ENCODE measurements at places on chromosomes 1 and 21.
A peak's percentile ranks its signal among the peaks of the same experiment; 100 is the strongest.

DNA sequence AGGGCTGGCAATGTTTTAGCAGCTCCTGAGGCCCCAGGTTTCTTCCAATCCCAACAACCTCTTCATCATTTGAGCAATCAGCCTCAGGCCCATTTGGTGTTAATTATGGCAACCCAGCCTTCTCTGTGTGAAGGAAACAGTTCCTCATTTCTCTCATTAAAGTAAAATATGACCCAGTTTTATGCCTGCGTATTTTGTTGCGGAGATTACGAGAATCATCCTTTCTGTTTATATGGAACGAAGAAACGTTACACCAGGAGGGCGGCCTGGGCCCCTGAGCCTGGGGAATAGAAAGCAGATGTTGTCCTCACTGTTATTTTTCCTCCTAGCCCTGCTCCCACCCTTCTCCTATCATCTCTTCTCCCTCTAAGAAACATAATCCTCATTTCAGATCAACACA lies 332.2 kb upstream of the USP24 start:
- DNase-seq, result no peak

DNA sequence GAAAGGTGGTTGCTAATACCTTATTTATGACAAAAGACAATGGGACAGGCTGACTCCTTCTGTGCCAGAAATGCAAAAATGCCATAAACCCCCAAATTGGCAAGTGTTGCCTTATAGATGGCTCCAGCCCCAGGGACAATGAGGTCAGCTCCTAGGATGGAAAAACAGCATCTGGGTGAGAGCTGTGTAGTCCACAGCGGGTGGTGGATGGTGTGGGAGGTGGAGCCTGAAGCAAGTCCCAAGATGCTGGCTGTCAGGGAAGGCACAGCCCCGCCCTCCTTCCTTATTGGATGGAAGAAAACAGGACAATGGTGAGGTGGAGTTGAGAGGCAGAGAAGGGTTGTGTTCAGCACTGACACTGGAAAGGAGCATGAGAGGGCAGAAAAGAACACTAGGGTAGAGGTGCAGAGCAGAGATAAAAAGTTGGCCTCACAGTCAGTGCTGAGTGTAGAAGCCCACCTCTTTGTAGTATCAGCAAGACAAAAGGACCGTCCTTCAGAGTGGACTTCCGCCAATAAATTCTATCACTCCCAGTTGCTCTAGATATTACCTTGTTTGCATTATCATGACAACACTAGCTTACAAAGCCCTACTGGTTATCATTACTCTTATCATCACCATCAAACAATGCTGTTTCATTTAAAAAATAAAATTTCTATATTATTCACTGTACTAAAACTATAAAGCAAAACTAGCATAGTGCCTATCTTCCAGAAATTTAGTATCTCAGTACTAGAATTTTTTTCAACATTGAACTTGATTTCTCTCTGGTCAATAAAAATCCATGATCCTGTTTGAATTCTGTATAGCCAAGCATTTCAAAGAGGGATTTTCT lies 3.7 kb upstream of the SDE2 start:
- no peak for DNase-seq

DNA sequence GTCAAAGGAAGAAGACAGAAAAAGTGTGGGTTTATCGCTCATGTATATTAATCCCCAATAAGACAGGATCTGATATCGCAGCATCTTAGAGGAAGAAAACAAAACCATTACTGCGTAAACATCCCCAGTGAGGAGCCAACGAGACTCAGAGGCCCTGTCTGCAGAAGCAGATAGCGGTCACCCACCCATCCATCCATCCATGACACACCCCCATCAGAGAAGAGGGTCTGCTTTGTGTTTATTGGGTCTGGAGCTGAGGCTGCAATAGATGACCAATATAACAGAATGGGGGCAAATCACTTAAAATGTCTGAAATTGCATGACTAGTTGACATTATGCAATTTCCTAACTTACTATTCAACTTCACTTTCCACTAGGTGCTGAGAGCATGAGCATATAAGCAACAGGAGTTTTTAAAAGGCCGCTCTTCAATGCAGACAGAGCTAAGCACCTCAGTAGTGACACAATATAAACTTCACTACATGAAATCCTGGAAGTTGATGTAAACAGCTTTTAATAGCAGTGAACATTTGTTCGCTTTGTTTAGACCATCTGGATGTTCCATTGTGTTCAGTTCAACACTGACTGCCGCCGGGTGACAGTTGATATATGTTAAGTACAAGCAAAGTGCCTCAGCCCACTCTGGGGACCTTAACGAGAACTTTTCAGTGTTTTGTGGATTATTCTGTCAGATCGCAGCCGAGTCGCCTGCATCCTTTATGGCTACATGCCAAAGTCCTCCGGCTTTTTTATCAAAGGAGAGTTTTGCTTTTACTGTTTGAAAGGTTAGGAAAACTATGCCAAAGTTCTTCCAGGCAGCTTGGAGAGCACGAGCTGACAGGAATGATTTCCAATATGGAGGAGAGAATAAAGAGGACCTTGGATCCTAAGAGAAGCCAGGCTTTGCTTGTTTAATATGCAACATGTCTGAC lies 167.5 kb downstream of the ZNF281 start:
- DNase-seq, result no peak

DNA sequence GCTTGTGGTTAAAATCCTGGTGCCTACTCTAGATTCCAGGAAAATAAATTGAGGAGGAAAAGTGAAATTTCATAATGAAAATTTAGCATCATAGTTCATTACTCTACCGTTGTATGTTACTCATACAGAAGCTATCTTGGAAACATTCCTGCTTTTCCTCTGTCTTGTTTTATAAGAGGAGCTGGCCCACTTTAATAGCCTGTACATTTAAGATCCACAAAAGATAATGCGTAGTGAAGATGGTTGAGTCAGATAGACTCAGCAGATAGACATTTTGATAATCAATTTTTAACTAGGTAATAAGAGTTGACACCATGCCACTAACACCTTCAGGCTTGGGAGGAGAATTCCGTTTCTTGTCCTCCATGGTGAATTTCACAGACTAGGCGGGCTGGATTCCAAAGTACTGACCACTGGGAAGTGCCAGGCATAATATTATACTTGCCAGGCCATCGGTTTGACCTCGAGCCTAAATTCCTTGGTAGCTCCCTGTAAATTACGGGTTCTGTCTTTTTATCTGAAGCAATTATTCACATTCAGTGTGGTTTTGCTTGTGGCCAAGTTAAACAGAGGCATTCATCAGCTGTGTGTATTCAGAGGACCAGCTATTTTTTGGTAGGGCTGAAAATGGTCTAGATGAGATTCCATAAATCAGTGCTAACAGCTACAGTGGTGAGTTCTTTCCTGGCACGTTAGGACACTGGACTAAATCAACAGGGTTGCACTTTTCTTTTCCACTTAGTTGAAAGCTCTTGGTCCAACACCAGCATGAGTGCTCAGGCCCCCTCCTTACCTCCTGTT lies 111.9 kb upstream of the KAZN start:
- peak; percentile 88 for DNase-seq

DNA sequence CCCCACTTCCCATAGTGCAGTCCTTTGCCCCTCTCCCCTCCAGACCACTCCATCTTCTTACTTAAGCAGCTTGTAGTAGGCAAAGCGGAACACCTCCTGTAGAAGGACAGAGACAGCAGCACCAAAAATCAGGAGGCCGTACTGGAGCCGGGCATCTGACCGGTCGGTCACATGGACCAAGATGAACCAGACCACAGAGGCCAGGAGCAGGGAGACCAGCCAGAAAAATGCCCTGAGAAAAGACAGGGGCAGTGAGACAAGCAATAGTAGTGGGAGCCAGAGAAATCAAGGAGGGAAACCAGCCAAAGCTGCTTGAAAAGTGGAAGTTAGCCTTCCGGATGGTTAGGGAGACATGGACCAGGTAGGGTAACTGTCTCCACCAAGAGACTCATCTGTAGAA lies 920 bp downstream of the APH1A start:
- DNase-seq, result no peak

DNA sequence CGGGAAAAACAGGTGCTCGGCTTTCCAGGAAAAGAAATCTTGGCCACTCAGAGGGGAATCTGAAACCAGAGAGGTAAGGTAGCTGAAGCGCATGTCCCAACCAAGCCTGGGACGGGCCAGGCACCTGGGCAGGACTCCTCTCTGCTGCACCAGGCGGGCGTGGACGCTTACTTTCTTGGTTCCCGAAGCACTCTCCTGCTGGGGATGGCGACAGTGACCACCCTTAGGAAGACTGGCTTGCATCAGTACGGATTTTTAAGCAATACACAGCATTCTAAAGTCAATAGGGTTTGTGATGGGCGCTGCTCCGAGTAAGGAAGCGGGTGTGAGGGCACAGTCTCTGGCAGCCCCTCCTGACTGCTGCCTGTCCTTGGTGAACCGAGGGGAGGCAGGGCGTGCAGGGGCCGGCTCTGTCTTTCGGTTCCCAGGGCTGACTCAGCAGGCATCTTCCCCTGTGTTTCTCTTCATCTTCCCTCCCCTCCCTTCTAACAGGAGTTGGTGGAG lies 74.9 kb upstream of the ANGPTL1 start:
- no peak for DNase-seq

DNA sequence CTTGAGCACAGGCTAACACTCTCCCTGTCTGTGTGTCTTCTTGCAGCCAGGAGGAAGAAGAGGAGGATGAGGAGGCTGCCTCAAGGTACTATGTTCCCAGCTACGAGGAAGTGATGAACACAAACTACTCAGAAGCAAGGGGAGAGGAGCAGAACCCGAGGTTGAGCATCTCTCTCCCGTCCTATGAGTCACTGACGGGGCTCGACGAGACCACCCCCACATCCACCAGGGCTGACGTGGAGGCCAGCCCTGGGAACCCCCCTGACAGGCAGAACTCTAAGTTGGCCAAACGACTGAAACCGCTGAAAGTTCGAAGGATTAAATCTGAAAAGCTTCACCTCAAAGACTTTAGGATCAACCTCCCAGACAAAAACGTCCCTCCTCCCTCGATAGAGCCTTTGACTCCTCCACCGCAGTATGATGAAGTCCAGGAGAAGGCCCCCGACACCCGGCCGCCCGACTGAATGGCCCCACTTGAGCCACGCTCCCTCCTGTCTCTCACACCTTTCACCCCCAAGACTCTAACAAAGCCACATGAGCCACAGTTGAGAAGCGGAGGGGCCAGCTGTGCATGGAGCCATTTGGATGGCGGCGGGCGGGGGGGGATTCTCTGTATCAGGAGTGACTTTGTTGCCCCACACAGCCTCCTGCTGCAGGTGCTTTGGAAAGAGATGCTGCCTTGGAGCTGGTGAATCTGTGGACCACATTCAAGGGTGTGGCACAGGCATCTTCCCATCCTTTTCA lies 27.6 kb upstream of the FHAD1 start:
- DNase-seq, result no peak

DNA sequence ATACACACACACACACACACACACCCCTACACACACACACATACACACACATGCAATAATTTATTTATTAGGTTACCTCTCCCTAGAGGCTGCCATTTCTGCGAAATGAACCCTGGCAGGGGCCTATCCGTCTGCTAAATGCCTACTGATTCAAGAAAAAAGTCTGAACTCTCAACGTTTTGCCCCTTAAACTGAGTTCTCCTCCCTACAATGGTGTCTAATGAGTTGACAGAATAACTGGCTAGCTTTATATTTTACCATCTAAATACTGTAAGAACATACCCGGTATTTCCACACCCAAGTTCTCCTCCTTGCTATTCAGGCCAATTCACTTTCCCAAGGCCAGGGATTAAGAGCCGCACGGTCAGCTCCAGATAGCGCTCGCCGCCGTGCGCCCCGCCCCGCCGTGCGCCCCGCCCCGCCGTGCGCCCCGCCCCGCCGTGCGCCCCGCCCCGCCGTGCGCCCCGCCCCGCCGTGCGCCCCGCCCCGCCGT lies 339 bp upstream of the RNPC3 start:
- DNase-seq, result peak; percentile 48

- DNase-seq, result peak; percentile 75
Observed at GRCh38 chr1:112707221-112708001, 484 bp upstream of the RHOC start.

- no peak for DNase-seq
Observed at GRCh38 chr1:87894062-87894461, 565.4 kb downstream of the LMO4 start.

DNA sequence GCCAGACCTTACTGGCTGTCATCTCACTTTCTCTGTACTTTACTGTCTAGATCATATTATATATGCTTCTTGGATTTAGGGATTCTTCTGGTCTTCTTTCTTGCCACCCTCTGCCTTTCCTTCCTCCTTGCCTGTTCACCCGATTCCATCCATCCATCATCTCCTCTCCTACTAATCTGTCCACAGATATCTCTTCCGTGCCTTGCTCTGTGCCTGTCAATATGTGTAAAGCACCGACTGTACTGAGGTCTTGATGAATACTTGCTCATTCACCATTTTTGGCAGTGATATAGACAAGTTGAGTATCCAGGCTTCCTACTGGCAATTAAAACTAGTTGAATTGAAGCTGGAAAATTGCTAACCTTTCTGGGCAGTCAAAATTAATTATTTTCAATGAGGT lies 8.1 kb downstream of the FMN2 start:
- no peak for DNase-seq

GRCh38 chr1:119061700-119062099 lies 73.6 kb upstream of the TBX15 start:
- DNase-seq, result no peak

- peak; percentile 83 for DNase-seq
Observed at GRCh38 chr1:169363046-169363730, 4.4 kb downstream of the NME7 start.

DNA sequence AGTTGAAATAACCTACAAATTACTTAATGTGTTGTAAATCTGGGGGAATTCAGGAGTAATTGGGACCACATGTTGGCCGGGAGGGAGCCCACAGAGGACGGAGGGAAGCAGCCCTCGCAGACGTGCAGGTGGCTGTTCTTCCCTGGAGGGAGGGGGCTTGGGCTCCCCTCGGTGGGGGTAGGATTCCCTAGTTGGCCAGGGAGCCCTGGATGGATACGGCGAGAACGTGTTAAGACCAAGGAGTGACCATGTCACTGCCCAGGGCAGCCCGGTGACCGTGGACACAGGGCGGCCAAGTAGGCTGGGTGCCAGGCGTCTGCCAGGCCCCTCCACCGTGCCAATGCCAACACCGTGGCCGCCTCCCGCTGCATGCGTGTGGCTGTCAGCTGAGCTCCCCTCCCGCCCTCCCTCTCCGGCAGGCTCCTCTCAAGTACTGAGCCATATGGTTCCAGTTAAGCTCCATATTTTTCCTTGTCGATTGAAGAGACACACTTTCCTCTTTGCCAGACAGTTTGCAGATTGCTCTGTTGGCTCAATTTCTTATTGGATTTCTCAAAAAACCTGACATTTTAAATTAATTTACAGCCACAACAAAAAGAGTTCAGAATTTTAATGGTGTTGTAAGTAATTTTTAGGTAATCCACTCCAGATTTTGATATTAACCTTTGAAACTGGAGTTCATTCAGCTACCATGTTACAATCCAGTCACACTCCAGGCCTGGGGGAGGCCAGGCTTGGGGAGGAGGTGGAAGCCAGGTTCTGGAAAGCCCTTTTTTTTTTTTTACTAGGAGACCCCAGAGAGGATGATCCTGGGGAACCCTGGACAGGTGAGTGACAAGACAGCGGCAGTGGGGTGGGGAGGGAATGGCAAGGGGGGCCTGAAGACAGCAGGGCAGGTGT lies 71.2 kb downstream of the CASZ1 start:
- no peak for DNase-seq

Data from renal cortical epithelial cell (primary cell).